SW480 (cell line): ENCODE measurements at places on chromosomes 12 and 14.

GRCh38 chr12:120432772-120433525 lies 5.0 kb upstream of the COX6A1 start:
- DNase-seq: no peak

GRCh38 chr12:125192690-125193221 lies 127.5 kb downstream of the AACS start:
- DNase-seq: no peak

GRCh38 chr12:8648576-8649205 lies 13.9 kb downstream of the MFAP5 start:
- DNase-seq: no peak

DNA sequence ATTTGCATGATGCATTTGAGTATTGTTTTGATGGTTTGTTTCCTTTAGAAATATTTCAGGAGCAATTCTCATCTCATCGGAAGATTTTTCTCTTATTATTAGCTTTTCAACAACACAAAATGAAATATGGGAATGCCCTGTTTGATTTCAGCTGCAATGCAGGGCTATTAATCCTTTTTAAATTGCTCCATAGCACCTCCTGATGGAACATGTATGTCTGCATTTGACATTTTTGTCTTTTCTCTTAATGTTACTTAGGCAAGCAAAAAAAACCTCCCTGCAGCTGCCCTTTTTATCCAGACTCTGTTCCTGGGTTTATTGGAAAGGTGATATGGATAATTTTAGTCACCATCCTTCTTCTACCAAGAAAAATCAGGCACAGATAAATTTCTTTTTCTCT lies 895.8 kb downstream of the RPS29 start:
- DNase-seq: peak; percentile 2

GRCh38 chr12:109868182-109869051 lies 11.9 kb downstream of the GLTP start:
- no peak for DNase-seq

GRCh38 chr14:65193916-65194590 lies 91.7 kb upstream of the MAX start:
- no peak for DNase-seq

DNA sequence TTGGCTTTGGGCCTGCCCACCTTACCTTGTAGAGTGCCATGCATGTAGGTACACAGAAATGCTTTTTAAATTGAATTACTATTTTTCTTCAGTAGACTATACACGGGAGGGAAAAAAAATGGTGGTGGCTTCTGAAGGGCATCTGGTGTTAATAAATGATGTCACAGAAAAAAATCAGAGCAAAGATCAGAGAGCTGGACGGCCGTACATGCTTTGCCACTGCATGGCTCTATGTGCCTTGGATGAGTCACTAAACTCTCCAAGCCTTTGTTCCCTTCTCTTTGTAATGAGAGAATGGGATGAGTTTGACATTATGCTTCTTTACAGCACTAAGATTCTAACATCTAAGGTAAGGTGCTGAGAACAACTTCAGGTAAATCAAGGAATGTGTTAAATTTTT lies 376.4 kb upstream of the DDHD1 start:
- DNase-seq: peak; percentile 6

DNA sequence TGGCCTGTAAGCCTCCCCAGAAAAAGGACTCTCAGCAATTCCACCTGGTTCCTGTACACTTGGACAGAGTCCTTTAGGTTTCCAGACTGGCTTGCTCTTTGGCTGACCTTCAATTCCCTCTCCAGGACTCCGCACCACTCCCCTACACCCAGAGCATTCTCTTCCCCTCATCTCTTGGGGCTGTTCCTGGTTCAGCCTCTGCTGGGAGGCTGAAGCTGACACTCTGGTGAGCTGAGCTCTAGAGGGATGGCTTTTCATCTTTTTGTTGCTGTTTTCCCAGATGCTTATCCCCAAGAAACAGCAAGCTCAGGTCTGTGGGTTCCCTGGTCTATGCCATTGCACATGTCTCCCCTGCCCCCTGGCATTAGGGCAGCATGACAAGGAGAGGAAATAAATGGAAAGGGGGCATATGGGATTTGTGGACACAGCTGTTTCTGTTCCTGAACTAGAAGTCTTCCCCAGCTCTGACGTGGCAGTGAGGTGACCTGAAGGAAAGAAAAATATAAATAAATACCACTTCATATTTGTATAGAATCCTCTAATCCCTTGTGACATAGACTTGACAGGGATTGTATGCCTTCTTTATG lies 1.3 kb downstream of the RNASE7 start:
- DNase-seq: no peak

DNA sequence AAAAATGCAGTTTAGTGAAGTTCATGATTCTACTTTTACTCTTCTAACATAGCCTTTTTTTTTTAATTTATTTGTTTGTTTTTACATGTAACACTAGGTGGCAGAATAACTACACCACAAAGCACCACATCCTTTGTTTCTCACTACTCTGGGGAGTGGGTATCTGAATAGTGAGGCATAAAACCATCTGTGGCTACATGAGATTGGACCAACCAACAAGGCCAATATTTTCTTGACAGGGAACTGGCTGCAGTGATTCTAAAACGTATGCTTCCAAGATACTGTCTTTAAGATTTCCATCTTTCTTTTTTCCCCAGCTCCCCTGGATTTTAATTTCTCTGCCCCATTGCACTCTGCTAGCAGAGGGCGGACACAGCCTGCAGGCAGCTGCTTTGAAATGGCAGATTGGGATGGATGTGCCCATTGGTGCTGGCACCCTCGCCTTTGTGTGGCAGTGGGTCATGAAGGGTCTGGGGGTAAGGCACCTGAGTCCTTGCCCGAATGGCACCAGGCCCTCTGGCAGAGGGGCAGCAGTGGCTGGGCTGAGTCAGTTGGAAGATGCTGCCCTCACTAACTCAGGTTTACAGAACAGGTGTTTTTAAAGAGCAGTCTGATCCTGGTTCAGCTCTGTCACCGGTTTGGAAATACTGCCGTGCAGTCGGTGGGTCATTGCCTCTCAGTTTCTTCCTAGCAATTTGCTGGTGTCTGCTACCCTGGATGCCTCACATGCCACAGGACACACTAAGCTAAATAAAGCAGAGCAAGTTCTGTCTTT lies 429.1 kb downstream of the RAD51B start:
- peak; percentile 71 for DNase-seq

- no peak for DNase-seq
These were observed 87.9 kb upstream of the MDGA2 start for GRCh38 chr14:47763188-47763854.

- no peak for DNase-seq
These were observed 13.1 kb upstream of the ESPL1 start for GRCh38 chr12:53254816-53255545.

GRCh38 chr12:28489246-28489645 lies 299.0 kb downstream of the CCDC91 start:
- no peak for DNase-seq

GRCh38 chr12:106564678-106565329 lies 18.0 kb upstream of the RFX4 start:
- DNase-seq: no peak

GRCh38 chr14:35212471-35213142 lies 79.6 kb upstream of the PSMA6 start:
- no peak for DNase-seq

- no peak for DNase-seq
These were observed 15.1 kb downstream of the CCDC177 start for GRCh38 chr14:69559581-69560011.

DNA sequence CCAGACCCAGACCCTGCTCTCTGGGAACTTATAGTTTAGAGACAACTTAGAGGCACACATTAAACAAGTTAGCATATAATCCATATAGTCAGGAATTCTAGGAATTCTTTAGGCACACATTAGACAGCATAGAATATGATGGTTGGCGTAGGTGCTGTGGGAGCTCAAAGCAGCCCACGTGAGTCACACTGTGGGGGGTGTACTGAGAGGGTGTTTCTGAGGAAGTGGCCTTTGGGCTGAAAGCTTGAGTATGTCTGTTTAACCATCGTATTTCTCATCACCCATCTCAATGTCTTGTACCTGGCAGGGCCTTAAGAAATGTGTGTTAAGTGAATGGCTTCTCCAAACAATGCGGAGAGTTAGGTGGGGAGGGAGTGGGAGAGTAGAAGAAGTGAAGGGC lies 67.2 kb downstream of the TMEM30B start:
- no peak for DNase-seq

- DNase-seq: no peak
These were observed 3.8 kb upstream of the MYH7 start for GRCh38 chr14:23439107-23439835.

DNA sequence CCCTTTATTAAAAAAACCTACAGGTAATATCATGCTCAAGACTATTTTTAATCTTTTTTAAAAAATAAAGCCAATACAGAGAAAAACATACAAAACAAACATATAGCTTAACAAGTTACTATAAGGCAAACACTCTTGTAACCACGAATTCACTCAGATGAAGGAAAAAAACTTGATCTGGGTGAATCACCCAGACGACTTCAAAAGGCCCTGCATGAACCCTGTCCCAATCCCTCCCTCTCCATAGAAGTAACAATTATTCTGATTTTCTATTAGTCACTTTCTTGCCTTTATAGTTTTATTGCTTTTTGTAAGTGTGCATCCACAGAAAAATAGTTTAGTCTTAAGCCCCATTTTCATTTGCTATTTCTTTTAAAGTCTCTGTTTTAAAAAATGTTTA lies 72.6 kb downstream of the LRP6 start:
- peak; percentile 58 for DNase-seq

GRCh38 chr12:4584896-4585295 lies 22.9 kb downstream of the DYRK4 start:
- DNase-seq: no peak

- no peak for DNase-seq
These were observed 37.4 kb downstream of the GNPTAB start for GRCh38 chr12:101793401-101793800.

- no peak for DNase-seq
These were observed 141.3 kb upstream of the FKBP4 start for GRCh38 chr12:2653461-2653965.

DNA sequence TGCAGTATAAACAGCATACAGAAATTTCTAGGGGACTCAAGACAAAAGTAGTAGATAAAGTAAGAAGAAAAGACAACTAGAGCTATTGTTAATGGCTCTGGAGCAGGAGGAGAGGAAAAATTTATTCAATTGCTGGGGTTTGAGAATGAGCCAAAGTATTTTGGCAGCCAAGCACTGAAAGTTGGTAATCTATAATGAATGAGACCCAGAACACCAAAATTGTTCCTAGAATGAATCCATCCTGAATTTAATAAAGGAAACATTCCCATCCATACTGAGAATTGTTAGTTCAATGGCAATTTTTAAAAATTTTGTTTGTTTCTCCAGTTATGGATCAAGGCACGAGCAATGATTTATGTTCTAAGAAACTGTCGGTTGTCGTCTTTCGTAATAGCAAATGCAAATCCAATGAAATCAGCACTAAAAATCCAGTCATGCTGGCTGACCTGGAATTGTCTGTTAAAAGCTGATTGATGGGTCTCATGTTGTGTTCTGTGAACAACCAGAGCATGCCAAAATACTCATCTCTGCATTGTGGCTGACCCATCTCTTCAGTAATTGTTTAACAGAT lies 170.9 kb upstream of the LMNTD1 start:
- DNase-seq: no peak

DNA sequence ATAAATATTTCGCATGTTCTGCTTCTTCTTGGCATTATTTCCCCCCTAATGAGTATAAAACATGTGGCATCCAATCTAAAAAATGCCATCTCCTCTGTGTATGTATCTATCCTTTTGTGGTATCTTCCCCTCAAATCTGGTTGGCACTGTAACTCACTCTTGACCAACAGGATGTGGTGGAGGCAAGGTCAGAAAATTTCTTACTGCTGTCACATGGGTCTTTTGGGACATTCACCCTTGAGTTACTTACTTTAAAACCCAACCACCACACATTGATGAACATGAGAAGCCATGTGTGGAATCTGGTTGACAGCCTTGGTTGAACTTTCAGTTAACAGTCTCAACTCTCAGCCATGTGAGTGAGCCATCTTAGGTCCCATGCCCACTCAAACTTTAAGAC lies 516.9 kb downstream of the SLC16A7 start:
- no peak for DNase-seq

GRCh38 chr14:35435177-35435576 lies 30.6 kb upstream of the NFKBIA start:
- no peak for DNase-seq

DNA sequence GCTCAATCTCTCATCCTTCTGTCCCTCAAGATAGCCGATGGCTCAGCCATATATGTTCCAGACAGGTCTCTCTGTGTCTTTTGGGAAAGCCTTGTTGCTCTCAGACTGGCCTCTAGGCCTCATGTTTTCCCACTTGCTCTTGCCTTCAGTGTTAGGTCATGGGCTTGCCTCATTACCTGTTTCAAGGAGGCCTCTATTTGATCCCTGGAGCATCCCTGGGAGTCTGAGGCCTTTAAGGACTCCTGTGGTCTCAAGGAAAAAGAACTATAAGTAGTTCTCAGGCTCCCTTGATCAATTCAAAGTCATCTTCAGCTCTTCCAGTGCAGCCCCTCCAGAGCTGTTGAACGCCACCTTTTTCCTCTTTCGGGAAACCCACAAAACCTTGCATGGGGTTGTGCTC lies 47.9 kb downstream of the NTF3 start:
- DNase-seq: no peak

DNA sequence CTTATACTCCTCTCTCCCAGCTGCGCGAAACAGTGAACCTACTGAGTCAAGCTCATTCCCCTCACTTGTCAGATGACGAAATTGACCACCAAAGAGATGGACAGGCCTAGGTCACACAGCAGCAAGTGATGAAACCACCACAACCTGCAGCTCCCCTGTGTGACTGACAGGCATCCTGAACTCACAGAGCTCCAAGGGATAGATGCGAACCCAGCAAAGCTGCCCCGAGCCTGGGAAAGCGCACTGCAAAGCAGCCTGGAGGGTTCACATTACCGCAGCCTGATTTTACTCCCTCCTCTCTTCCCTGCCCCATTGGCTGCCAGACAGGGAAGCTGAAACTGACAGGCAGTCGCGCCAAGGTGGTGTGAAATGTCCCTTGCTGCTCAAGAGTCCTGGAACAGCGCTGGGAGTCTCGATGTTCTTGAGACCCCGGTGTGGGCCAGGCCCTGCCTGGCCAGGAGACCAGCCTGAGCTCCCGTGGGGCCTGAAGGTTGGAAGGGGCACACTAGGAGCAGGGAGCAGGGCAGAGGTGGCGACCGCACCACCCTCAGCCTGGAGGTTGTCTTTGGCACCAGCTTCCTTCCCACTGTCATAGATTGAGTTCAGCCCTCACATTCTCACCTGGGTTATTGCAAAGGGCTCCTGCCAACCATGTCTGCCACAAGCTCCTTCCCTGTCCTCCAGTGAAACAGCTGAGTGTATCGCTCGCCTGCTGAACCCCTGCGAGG lies 36.3 kb downstream of the SNRNP35 start:
- no peak for DNase-seq

GRCh38 chr14:36091096-36091495 lies 85.4 kb downstream of the PTCSC3 start:
- peak; percentile 80 for DNase-seq

- DNase-seq: no peak
These were observed 513.4 kb downstream of the GLT1D1 start for GRCh38 chr12:129366656-129367055.

DNA sequence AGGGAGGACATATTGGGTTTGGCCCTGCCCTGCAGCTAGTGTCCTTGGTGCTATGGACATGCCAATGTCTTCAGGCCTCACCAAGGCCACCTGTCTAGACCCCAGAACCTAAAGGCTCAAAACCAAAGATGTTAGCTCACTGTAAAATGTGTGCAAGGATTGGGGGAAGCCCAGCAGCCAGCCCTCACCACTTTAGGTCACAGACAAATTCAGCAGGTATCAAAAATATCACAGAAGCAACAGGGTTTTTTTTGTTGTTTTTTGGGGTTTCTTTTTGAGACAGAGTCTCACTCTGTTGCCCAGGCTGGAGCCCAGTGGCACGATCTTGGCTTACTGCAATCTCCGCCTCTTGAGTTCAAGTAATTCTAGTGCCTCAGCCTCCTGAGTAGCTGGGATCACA lies 29.0 kb upstream of the NINJ2 start:
- DNase-seq: no peak
